ENCODE measurements at places on chromosomes 13 and 19.

GRCh38 chr13:100106705-100107104, 17.8 kb downstream of the PCCA start:
- no peak for DNase-seq

GRCh38 chr13:26721251-26722121, 39.1 kb downstream of the GPR12 start:
- peak; percentile 49 for DNase-seq

DNA sequence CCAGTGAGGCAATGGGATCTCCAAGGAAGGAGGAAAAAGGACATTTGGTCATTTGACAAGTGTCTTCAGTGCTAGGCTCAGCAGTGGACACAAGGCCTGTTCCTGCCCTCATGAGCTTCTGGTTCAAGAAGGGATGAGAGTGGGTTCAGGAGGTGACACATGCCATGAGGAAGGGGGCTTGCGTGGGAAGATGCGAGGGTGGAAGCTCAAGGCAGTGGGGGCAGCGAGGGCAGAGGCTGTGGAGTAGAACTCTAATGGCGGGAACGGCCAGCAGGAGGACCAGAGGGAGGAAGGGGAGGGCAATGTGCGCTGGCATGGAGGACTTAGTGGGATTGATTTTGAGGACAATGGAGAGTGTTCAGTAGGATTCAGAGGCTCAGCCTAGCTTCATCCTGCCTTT, 3.3 kb downstream of the PIK3R2 start:
- no peak for DNase-seq

DNA sequence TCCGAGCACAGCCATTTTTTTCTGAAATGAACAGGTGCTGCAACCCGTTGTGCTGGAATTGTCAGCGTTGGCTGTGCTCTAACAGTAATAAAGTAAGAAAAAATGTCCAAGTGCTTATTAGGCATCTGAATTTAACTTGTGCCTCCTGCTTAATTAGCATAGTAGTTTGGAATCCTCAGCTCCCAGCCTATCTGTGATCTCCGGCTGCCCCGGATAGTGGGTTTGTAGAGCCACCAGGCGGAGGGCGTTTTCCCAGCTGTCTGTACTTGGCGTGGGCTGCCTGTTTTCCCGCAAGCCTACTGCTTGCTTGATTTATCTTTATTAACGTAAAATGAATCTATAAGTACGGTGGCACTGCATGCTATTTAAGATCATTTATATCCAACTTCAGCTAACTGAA, 137.9 kb downstream of the MTUS2 start:
- DNase-seq: no peak

GRCh38 chr13:46389457-46390451, 2.7 kb upstream of the RUBCNL start:
- no peak for DNase-seq
